ENCODE measurements at places on chromosomes 3 and 15.

DNA sequence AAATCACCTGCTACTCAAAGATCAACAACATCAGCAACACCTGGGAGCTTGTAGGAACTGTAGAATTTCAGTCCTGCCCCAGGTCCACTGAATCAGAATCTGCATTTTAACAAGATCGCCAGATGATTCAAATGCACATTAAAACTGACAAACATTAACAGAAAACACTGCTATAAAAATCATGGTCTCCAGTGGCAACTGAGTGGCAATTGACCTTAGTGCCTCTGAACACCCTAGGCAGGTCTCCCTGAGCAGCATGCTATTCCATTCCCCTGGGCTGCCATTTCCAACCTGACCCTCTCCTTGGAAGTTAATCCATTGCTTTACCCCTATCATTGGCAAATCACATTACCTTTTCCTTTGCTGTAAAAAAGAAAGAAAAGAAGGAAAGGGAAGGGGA, 23.0 kb upstream of the TOP2B start:
- DNase-seq: no peak

DNA sequence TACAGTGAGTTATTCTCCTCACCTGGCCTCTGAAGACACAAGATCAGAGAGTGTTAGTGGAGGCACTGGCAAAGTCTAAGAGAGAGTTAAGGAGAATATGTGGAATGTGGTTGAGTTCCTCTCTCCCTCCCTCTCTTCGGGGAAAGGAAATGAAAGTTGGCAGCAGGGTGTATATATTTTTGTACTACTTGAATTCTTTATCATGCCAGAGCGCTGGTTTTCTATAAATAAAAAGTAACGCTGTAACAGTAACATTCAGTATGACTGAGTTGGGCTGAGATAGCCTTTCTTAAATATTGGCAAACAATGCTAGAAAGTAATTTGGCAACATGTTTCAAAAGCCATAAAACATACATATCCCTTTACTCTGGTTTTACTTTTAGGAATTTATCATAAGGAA, 77.5 kb upstream of the TNFAIP8L3 start:
- no peak for DNase-seq

GRCh38 chr3:133695560-133696171, 33.9 kb upstream of the TOPBP1 start:
- no peak for DNase-seq

GRCh38 chr15:40495516-40495915, 24.7 kb downstream of the CHST14 start:
- no peak for DNase-seq

- peak; percentile 80 for DNase-seq
These were observed 21.7 kb upstream of the TBC1D21 start for GRCh38 chr15:73851689-73852088.

GRCh38 chr3:4680871-4681300, 187.7 kb downstream of the ITPR1 start:
- no peak for DNase-seq
